ENCODE measurements at places on chromosomes 5 and 9.

DNA sequence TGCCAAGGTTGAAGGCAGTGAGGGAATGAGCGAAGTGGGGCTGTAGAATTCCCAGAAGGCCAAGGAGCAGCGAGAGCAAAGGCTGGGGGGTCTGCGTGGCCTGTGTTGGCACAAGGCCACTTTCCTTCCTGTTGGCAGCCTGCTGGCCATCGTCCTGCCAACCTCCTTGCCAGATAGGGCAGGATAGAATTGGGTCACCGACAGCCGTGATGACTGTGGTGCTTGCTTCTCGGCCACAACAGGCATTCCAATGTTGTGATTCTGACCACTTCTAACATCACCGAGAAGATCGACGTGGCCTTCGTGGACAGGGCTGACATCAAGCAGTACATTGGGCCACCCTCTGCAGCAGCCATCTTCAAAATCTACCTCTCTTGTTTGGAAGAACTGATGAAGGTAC lies 18.9 kb downstream of the TRIP13 start:
- no peak for DNase-seq

- DNase-seq, result no peak
These were observed 26.8 kb upstream of the ANKRD33B start for GRCh38 chr5:10536931-10537579.

- no peak for DNase-seq
These were observed 112.7 kb downstream of the NTRK2 start for GRCh38 chr9:84781931-84782866.

DNA sequence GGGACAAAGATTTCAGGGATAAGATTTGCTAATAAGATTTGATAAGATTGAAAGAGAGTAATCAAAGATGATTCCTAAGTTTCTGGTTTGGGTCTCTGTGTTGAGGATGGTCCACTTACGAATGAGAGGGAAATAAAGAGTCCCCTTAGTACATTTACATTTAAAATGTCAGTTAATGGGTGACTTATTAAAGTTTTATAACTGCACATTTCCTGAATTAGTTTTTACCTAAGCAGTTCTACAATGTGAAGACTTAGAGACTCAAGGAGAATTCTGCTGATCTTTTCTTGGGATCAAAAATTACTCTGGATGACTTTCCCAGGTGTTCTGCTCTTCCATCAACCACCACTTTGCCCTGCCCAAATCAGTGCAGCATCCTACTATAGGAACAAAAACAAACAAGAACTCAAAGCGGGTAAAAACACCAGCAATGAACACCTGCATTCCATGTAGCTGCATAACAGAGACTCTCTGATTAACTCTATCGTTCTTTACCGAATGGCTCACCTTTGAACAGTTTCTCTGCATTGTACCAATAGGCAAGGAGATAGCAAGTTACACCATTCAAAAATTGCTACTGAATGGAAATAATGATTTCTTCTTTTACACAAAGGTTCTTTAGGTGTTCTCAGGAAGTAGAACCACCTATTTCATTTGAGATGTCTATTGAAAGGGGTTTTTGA lies 65.3 kb downstream of the PRLR start:
- no peak for DNase-seq

DNA sequence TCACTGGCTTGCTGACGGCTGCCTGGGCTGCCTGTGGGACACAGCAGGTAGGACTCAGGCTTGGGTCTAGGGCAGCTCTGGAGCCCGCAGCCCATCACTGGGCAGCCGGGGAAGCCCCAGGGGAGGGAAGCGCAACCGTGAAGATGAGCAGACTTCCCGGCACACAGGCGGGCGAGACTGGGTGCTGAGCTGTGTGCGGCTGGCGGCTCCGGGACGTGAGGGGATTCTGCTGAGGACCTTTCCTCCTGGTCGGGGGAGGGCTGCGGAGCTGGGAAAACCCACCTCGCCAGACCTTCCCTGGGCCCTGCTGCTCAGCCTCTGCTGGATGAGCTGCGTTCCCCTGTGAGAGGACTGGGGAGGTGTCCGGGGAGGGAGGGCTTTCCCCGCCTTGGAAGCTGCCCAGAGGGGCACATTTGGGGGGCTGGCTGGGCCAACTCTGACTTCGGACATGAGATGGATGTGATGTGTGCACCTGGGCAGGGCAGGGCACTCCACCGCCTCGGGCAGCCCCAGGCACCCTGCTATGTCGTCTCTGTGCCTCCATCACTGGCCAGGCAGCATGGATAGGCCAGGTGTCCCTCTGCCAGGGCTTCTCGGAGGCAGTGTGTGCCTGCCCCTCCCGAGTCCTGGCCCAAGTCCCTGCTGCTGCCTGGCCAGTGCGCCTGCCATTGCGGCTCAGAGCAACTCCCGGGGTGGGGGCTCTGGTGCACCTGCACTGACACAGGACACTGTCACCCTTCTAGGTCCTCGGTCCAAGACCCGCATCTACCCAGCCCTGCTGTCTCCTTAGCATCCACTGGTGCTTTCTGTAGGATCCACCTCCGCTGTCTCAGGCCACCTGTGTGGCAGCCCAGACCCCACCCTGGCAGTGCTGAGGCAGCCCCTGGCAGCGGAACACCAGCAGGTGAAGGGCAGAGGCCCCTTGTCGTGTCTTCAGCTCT lies 66.4 kb downstream of the COL5A1 start:
- DNase-seq, result no peak

- no peak for DNase-seq
These were observed 628 bp downstream of the HOMER1 start for GRCh38 chr5:79513308-79513703.

GRCh38 chr5:127513408-127513970 lies 4.0 kb upstream of the PRRC1 start:
- DNase-seq, result no peak

- DNase-seq, result no peak
These were observed 1256.4 kb downstream of the EFNA5 start for GRCh38 chr5:106414342-106414741.

DNA sequence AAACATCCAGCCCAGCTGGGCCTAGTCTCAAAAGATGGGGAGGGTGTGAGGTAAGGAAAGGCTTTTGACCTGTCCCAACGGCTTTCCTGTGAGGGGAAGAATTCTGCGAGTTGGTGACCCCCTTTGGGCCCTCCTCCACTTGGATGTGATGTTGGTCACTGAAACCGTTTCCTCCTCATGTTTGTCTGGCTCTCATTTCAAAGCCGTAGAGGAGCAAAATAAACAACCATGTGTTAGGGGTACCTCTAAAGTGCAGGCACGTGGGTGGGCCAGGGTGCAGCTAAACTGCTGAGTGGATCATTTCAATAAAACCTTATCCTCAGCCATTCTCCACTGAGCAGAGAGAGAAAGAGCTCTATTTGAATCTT lies 84.3 kb upstream of the MELK start:
- DNase-seq, result no peak

- DNase-seq, result peak; percentile 30
These were observed 122.9 kb downstream of the CAVIN4 start for GRCh38 chr9:100700689-100701318.

DNA sequence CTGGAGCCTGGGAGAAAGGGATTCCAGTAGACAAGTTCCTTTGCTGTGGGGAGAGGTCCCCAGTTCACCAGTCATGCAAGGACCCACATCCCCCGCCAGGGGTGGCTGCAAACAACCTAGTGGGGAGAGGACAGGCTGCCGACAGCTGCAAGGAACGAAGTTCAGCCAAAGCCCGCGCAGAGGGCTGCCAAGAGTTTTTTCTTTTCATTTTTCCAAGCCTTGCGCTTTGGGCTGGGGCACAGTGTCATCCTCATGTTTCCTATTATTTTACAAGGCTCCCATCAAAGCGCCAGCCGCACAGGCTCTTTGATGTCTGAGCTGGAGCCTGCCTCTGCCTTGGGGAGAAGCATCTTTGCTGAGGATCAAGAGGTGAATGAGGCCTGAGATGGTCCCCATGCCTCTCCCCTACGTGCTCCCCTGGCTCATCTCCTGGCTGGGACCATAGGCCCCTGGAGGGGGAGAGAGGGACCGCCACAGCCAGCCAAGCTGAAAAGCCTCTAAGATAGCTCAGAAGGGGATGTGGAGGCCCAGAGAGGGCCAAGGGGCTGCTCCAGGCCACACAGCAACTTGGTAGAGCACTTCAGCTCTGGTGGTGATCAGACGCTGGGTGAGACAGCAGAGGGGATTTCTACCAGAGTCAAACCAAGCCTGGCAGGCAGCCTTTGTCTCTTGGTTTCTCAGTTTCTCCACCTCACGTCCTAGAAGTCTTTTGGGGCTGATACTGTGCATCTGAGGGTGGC lies 50.4 kb upstream of the SYNPO start:
- peak; percentile 55 for DNase-seq

- DNase-seq, result no peak
These were observed 12.3 kb downstream of the RNU6ATAC start for GRCh38 chr9:134152022-134152448.

- DNase-seq, result no peak
These were observed 31.0 kb upstream of the ALDH1B1 start for GRCh38 chr9:38361473-38361850.

DNA sequence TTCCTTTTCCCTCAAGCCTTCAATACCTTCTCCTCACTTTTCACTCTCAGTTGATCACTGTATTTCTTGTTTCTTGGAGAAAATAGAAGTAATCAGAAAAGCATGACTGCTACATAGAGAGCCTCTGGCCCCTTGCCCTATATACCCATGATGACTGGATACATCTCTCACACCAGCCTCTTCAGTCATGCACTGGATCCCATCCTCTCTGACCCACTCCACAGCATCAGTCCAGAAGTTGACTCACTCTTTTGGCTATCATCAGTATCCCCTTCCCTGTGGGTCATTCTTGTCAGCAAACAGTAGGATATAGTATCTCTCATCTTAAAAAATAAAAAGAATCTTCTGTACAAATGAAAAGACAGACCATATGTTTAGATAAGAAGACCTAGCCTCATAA lies 32.9 kb downstream of the PTCD2 start:
- DNase-seq, result no peak

DNA sequence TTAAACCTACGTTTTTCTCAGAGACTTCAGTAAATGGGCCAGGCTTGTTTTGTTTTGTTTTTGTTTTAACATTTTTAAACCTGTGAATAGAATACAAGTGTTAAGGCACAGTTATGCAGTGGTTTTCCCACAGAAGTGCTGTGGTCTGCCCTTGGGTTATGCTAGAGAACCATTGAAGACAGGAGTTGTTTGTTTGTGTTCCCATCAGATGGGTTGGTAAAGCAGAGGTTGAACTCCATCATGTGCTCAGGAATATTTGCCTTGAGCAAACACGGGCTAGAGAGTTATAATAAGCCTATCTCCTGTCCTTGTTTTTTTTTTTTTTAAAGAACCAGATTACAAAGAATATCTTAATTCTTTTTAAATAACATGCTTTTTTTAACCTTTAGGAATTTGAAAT lies 28.5 kb downstream of the RHOBTB3 start:
- no peak for DNase-seq

DNA sequence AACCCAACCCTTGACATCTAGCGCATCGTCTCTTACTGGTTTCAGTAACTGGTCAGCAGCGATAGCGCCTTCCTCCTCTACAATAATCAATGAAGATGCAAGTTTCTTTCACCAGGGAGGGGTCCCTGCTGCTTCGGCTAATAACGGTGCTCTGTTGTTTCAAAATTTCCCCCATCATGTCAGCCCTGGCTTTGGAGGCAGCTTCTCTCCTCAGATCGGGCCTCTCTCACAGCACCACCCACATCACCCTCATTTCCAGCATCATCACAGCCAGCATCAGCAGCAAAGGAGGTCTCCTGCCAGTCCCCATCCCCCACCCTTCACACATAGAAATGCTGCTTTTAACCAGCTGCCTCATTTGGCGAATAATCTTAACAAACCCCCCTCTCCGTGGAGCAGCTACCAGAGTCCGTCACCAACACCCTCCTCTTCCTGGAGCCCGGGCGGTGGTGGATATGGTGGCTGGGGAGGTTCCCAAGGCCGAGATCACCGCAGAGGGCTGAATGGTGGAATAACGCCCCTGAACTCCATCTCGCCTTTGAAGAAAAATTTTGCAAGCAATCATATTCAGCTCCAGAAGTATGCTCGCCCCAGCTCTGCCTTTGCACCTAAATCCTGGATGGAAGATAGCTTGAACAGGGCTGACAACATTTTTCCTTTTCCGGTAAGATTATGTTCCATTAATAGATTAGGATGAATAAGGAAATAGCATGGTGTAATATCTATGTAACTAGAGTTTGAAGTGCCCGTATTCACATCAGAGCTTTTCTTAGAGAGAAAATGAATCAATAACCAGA lies 2.2 kb downstream of the CPEB4 start:
- no peak for DNase-seq

DNA sequence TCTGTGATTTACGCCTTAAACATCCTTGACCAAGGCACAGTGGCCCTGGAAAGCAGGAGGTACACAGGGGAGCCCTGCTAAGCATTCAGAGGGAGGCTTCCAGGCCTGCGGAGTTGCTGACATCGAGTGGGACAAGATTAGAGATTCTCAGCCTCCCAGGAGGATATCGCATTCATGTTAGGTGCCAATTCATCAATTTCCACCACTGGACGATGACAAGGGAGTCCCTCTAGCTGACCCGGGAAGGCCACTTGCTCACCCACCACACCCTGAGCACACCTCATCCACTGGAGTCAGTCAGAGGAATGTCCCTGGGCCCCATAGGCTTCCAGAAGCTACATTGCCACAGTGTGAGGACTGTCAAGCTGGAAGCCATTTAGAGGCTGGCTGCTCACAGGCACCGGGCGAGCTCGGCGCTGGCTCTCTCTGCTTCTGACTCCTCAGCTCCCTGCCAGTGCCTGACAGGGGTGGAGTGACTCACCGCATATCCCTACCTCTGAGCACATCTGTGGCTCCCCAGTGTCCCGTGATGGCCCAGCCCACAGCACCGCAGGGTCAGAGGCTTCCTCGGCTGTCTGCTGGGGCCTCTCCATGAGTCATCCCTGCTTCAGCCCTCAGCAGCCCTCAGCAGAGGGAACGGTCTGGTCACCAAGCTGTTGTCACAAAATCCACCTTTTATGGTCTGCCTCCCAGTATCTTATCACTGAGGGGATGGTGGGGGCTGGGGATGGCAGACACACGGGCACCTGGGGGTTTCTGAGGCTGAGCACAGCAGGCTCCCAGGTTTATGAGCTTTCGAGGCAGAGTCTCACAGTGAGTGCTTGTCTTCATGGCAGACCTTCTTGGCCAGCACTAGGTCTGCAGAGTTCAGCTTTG lies 117.5 kb downstream of the ZNF608 start:
- DNase-seq, result no peak

DNA sequence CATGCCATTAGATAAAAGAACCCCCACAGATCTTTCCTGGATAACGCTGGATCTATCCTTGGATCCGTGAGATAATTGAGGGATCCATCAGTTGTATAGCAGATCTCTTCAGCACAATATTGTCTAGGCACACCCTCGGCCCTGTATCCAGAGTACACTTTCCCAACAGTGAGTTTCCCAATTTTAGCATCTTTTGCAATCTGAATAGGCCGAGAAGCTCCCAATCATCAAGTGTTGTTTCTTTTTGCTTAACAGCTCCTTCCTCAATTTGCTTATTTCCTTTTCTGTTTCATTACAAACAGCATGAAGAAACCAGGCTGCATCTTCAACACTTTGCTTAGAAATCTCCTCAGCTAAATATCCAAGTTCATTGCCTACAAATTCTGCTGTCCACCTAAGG lies 4.4 kb upstream of the SPTLC1 start:
- no peak for DNase-seq

GRCh38 chr5:83364312-83365299 lies 106.9 kb upstream of the VCAN start:
- DNase-seq, result no peak

- DNase-seq, result no peak
These were observed 8.9 kb upstream of the HSPA9 start for GRCh38 chr5:138583984-138584637.

- no peak for DNase-seq
These were observed 445.6 kb downstream of the ACTL7B start for GRCh38 chr9:108410161-108410560.
